NCI-H2081 treated with DMSO at 0.1 percent for 48 hours (cell line): ENCODE measurements at places on chromosomes 3 and 15.
A peak's percentile ranks its signal among the peaks of the same experiment; 100 is the strongest.

DNA sequence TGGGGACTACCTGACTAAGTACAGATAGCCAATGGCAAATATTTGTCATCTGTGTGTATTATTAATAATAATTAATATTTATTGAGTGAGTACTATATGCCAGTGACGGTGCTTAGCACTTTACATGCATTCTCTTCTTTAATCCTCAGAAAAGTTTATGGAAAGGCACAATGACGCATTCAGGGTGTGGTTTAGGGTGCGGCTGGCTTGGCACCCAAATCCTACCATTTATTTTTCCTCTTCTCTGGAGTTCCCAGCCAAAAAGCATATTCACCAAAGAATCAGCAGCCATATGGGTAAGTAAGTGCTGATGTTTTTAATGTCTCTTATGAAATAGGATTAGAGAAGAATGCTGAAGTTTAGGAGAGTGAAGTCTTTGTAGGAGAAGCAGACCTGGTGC lies 140.4 kb upstream of the TP63 start:
- no peak for DNase-seq

- DNase-seq: no peak
These were observed 18.4 kb upstream of the BUB1B start for GRCh38 chr15:40142428-40142827.

GRCh38 chr15:67066959-67067853 lies 1.8 kb downstream of the SMAD3 start:
- DNase-seq: no peak

- DNase-seq: no peak
These were observed 40.9 kb downstream of the CBLB start for GRCh38 chr3:105827959-105828358.

- no peak for DNase-seq
These were observed 102.9 kb downstream of the CHST2 start for GRCh38 chr3:143222505-143222904.

DNA sequence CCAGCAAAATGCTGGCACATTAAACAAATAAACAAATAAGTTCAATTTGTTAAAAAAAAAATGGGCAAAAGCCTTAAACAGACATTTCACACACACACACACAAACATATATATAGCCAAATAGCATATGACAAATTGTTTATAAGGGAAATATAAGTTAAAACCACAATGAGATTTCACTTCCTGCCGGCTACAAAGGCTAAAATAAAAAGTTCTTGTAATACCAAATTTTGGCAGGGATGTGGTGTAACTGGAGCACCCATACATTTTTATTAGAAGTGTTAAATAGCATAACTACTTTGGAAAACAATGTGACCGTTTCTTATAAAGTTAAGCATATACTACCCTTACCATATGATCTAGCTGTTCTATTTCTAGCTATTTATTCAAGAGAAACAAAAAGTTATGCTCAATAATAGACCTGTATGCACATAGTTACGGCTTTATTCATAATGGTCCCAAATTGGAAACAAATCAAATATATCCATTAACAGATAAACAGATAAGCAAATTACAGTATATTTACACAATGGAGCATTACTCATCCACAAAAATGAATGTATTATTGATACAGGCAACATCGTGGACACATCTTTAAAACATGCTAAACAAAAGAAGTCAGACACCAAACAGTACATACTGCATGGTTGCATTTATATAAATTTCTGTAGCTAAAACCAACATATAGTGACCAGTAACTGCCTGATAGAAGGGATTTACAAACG lies 93.9 kb downstream of the EOMES start:
- DNase-seq: no peak

GRCh38 chr15:73972984-73973682 lies 19.0 kb downstream of the STOML1 start:
- DNase-seq: no peak

- DNase-seq: peak; percentile 15
These were observed 168.2 kb downstream of the MBNL1 start for GRCh38 chr3:152436707-152437590.

GRCh38 chr15:89936051-89936785 lies 23.5 kb upstream of the ARPIN start:
- no peak for DNase-seq

- no peak for DNase-seq
These were observed 83.9 kb downstream of the TLE3 start for GRCh38 chr15:70013656-70014313.

DNA sequence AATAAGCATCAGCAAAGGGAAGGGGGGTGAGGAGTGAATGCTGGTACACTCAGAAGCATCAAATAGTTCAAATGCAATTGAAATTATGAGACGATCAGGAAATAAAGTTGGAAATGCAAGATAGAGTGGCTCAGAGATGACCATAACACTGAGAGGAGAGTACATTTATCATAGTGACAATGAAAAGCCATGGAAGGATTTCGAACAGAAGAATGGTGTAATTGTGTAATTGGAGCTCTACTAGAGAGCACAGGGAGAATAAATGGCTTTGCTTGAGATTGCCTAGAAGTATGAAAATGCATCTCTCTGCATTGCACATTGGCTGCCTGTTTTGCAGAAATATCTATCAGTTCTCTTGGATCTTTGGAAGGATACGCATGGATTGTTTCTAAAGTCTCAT lies 163.3 kb downstream of the TP63 start:
- DNase-seq: no peak

GRCh38 chr15:38514601-38515000 lies 50.0 kb downstream of the RASGRP1 start:
- DNase-seq: no peak

- no peak for DNase-seq
These were observed 349.6 kb upstream of the KCNMB2 start for GRCh38 chr3:178186666-178187065.

GRCh38 chr3:47716656-47717055 lies 65.0 kb downstream of the SMARCC1 start:
- DNase-seq: no peak

- no peak for DNase-seq
These were observed 148.7 kb upstream of the TGFBR2 start for GRCh38 chr3:30457726-30458125.

DNA sequence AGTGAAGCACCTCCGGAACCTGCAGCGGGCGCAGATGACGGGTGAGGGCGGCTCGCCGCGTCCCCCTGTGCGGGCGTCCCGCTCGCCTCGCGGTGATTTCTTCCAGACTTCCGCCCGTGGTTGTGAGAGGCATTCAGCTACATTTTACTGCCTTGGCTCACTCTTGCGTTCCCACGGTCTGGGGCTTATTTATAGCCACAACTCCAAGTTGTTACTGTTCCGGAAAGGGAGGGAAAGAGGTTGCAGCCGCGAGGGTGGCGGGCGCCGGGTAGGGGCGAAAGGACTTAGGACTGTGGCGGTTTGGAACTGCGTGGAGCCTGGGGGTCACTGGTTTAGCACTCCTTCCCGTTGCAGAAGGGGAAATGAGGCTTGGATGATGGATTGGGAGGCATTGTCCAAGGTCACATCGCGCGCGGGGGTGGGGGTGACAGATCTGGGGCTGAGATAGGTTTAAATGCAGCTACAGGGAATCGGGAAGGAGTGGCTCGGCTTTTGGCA lies 1.1 kb downstream of the HES1 start:
- DNase-seq: no peak

GRCh38 chr3:171183042-171183441 lies 156.5 kb upstream of the SLC2A2 start:
- DNase-seq: no peak

- DNase-seq: no peak
These were observed 91.2 kb downstream of the RPLP1 start for GRCh38 chr15:69543681-69544364.

GRCh38 chr3:172653004-172653572 lies 57.8 kb downstream of the NCEH1 start:
- no peak for DNase-seq

DNA sequence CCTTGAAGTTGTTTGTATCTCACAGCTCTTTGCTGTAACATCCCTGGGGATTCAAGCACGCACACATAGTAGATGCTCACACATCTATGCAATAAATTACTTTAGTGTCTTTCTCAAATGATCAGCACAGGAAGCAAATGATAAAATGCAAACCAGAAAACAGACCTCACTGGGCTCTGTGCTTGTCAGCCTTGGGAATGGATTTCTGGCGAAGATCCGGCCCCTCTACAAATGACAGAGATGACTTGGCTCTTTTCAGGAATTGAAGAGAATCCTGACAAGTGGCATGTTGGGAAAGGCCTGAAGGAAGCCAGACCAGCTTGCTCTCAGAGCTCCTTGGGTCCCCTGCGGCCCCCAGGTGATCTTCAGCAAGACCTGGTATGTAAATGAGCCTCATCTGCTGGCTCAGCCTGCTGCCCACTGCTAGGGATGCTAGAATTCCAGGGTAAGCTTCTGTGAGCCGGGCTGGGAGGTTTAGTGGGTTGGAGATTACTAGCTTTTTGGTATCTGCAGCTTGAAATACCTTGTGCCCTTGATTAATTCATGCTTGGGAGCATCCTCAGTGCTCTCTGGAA lies 54.1 kb downstream of the LPP start:
- no peak for DNase-seq

DNA sequence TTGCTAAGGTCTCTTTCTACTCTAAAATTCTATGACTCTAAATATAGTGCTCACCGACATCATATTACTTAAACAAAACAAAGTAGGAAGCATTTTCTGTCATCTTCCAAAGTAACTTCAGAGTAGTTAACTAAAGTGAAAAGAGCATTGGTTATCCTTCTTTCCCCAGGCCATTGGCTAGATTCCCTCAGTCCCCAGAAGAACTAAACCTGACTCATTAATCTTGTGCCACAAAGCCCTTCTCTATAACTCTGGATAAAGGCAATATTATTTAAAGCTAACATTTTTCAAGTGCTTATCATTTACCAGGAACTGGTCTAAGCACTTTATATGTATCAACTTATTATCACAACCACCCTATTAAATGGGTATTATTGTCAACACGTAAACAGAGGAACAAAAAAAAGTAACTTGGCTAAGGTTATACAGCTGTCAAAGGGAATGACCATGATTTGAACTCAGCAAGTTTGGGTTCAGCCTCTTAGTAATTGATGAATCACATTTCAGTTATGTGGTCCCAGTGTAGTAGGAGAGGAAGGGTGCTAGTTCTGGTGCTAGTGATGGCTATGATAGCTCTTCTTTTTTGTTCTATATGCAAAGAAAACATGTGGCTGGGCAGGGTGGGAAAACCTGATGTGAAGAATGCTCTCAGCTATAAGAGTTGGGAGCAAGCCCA lies 304.9 kb downstream of the FGF12 start:
- DNase-seq: no peak

DNA sequence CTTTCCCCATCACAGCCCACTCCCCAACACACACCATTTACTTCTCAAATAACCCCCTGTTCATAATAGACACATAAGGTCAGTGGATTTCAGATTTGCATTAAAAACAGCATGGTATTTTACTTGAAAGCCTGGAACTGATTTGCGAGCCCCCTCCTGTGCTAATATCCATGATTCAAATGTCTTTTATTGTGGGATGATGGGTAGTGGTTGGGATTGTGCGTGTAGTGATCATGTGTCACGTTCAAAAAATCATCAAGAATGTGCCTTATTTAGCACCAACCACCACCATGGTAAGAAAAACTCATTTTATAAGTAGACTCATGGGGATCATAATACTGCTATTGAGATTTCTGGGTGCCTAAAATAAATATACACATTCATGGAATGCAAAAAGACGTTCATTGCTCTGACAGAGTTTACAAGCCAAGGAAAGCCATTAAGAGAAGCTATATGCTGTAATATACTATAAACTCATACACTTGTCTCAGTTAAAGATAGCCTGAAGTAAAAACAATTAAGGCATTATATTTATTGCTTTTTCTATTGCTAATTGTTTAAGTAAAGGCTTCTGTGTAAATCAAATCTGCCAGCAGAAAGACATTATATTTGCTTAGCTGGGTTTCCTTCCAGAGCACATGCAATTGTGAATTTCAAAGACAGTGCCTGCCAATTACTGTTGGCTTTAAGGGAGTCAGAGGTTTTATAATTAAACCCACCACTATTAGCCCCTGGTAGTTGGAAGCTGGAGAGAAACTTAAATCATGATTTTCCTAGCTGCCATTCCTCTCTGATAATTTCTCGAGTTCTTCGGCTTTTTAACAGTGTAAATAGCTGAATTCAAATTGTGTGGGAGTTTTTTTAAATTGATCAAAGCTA lies 4.0 kb downstream of the TRAT1 start:
- peak; percentile 16 for DNase-seq

GRCh38 chr3:86984271-86984670 lies 6.7 kb downstream of the VGLL3 start:
- DNase-seq: no peak

GRCh38 chr15:65392368-65392767 lies 14.6 kb upstream of the IGDCC3 start:
- no peak for DNase-seq

- no peak for DNase-seq
These were observed 6.7 kb downstream of the FOXB1 start for GRCh38 chr15:60010858-60011257.

- DNase-seq: no peak
These were observed 4.7 kb downstream of the RRP9 start for GRCh38 chr3:51937014-51937413.

DNA sequence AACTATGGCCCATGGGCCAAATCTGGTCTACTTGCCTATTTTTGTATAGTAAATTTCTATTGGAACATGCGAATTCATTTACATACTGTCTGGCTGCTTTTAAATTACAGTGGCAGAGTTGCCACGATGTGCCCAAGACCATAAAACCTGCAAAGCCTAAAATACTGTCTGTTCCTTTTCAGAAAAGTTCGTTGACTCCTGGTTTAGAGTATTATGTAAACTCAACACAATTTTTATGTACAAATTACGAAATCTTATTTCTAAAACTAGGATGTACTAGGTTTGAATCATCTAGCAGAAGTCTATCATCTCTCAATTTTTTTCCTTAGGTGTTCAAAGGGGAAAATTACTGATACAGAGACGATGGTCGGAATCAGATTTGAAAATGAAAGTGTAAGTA lies 26.9 kb downstream of the SENP2 start:
- no peak for DNase-seq

DNA sequence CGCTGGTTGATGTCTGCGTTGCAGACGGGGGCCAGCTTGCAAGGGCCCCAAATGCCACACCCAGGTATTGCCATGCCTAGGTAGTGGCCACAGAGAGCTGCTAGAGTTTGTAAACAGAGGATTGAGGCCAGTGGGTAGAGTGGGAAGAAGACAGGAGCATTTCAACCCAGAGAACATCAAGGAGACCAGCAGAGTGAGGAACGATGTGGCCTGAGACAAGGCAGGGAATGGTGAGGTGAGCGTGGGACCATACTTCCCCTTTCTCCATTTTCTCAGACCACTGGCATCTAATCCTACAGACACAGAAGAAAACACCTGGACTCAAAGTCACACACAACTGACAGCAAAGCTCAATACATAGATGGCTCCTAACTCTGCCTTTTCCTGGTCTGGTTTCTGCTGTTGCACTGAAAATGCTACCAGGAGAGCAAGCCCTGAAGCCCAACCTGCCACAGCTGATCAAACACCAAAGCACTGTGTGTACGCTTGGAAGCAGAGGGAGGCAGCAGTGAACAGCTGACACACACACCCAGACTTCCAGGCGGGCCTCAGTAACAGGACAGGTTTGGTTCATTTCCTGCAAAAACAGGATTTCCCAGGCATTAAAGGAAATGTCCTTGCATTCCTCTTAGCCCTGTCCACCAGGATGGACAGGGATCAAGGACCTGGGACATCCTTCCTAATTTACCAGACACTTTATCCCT lies 1.6 kb downstream of the FAM174B start:
- DNase-seq: peak; percentile 67

- no peak for DNase-seq
These were observed 235.6 kb downstream of the SV2B start for GRCh38 chr15:91335702-91336101.
